ENCODE measurements at places on chromosomes 2 and 18. TPM values are rescaled to one million over a fixed set of nuclear protein-coding genes. Genes with fewer than 3 reads are reported as not detected.
A peak's percentile ranks its signal among the peaks of the same experiment; 100 is the strongest.

Gene CHST10
- polyA plus RNA-seq: 4.7 TPM

Gene CLASP1
- polyA plus RNA-seq: 17.0 TPM

Gene ANKRD29
- 8.9 TPM for polyA plus RNA-seq

- peaks cover 28% of the 10 kb centered on the region for H3K4me1 ChIP-seq
- H3K27ac ChIP-seq: peak overlapping the region; percentile 73
- peak overlapping the region; percentile 29 for H3K4me3 ChIP-seq
Observed at GRCh38 chr2:209368914-209369313, 54.9 kb upstream of the MAP2 start.

- no peaks in the 10 kb centered on the region for H3K4me1 ChIP-seq
- no peak overlapping the region for H3K27ac ChIP-seq
- H3K27me3 ChIP-seq: no peaks in the 10 kb centered on the region
- H3K36me3 ChIP-seq: no peaks in the 10 kb centered on the region
- no peak overlapping the region for H3K4me3 ChIP-seq
- no peak for DNase-seq
Observed at GRCh38 chr2:50443288-50443687, 588.6 kb downstream of the NRXN1 start.

- H3K27me3 ChIP-seq: no peaks in the 10 kb centered on the region
- H3K4me1 ChIP-seq: peaks cover 24% of the 10 kb centered on the region
- no peaks in the 10 kb centered on the region for H3K36me3 ChIP-seq
- no peak for DNase-seq
- H3K27ac ChIP-seq: no peak overlapping the region
Observed at GRCh38 chr2:162113088-162113775, 38.8 kb downstream of the GCG start.

- H3K27me3 ChIP-seq: no peaks in the 10 kb centered on the region
- no peak overlapping the region for H3K27ac ChIP-seq
- no peak overlapping the region for H3K4me3 ChIP-seq
Observed at GRCh38 chr2:151020411-151020810, 241.3 kb downstream of the RBM43 start.

DNA sequence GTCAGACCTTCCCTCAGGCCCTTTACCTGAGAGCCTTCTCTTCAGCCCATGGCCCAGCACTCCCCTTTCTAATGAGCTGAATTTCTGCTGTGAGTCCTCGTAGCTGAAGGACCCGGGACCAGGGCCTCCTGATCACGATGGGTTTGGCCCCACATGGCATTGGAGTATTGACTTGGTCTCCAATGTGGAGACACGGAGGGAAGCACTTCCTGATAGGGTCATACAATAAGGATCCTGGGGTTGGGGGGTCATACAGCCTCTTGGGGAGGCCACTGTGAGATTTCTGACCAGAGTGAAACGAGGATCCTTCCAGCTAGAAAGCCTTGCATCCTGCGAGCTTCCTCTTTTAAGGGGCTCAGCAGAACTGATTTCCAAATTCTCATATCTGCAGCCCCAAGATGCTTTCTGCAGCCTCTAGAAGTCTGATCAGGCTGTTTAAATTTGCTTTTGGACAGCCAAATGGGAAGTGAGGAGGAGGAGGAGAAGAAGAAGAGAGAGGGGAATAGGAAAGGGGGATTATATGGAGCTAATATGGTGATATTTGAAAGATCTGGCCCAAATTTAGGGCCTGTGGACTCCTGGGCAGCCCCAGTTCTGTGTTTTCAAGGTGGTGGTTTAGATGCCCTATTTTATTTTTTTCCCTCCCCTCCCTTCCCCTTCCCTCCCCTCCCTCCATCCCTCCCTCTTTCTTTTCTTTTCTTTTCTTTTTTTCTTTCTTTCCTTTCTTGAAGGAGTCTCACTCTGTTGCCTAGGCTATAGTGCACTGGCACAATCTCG is 38.9 kb downstream of the RHOB start:
- H3K4me3 ChIP-seq: no peak overlapping the region
- no peak for DNase-seq
- 0 out of 2 replicates have a peak, but pooled peaks cover 8% of the 10 kb centered on the region for H3K4me1 ChIP-seq
- H3K27me3 ChIP-seq: no peaks in the 10 kb centered on the region
- no peaks in the 10 kb centered on the region for H3K36me3 ChIP-seq
